GM12878 (cell line): ENCODE measurements at places on chromosomes 1 and 21. TPM values are rescaled to one million over a fixed set of nuclear protein-coding genes. Genes with fewer than 3 reads are reported as not detected.

Gene STIL
- polyA plus RNA-seq: 26.8 and 28.5 TPM in 2 replicates

Gene COL11A1
- polyA plus RNA-seq: 0.11 TPM in 1 of 2 replicates, not detected in the other

Gene FCRLA
- 342 and 389 TPM in 2 replicates for polyA plus RNA-seq

Gene BSND
- not detected in 2 replicates for polyA plus RNA-seq

Gene PTPRC
- polyA plus RNA-seq: 118 and 119 TPM in 2 replicates

Gene LSS
- 25.5 and 26.9 TPM in 2 replicates for polyA plus RNA-seq
